Kidney epithelial cell (primary cell): ENCODE measurements at places on chromosomes 6 and 20.
A peak's percentile ranks its signal among the peaks of the same experiment; 100 is the strongest.

GRCh38 chr6:128403618-128404444 is 116.6 kb downstream of the PTPRK start:
- no peak for DNase-seq

- DNase-seq: no peak
These were observed 67.0 kb downstream of the RIPOR2 start for GRCh38 chr6:24868765-24869164.

GRCh38 chr6:110340392-110340965 is 17.7 kb downstream of the METTL24 start:
- no peak for DNase-seq

DNA sequence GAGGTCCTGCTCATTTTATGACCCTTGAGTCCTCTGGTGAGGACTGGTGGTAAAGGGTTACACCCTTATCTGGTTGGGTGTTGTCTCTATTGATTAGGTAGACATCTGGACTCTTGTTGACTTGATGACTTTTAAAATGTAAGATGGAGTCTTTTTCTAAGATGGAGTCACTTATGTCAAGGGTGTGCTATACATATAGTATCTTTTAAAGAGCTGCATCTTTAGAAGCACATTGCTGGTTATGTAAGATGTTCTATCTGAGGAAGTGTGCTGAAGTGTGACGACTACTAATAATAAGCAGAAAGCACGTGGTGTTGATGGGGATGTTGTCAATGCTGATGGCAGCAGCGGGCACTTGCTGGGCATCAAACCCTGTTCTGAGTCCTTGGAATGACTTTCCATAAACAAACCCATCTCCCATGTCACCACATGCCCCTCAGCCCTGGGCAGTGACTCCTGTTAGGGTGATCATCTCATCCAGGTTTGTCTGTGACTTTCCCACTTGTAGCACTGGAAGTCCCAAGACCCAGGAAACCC is 229.6 kb downstream of the EYA2 start:
- DNase-seq: no peak

DNA sequence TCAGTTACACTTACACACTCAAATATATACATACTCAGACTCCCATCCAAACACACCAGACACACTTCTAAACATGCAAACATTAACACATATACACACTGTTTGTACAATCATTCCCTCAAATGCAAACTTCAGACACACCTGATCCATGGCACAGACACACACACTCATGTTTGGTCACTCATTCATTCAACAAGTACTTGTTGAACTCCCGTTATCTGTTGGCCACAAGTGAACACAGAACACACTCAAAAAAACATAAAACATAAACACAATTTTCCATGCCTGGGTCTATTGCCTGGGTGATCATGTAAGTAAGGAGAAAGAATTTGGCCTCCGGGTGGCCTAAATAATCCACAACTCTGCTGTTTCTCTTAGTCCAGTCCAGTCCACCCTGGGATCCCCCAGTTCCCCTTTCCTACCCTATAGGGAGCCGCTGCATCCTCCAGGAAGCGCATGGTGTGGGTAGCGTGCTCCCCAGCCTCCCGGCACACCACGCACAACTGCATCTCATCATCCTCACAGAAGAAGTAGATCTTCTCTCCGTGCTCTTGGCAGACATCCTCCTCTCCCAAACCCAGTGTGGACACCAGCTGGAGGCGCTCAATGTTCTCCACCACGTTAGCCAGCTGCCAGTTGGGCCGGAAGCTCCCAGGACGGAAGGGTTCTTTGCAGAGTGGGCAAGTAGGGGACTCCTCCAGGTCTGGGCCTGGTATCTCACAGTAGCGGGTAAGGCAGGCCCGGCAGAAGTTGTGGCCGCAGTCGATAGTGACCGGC is 815 bp downstream of the TRIM10 start:
- no peak for DNase-seq

- DNase-seq: no peak
These were observed 24.9 kb downstream of the EPHA7 start for GRCh38 chr6:93394471-93394870.

- no peak for DNase-seq
These were observed 256 bp upstream of the OVOL2 start for GRCh38 chr20:18057994-18058349.

DNA sequence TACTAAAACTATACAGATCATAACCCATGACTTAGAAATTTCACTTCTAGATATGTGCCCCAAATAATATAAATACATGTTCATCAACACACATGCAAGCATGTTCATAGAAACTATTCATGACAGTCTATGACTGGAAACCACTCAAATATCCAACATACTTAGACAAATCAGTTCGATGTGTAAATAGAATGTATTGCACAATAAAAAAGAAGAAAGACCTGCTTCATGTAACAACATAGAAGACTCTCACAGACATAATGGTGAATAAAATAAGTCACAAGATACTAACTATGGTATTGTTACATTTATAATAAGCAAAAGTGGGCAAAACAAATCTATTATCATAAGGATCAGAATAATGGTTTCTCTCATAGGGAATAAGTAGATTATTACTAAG is 163.5 kb upstream of the THBS2 start:
- DNase-seq: no peak

GRCh38 chr6:132425176-132425575 is 23.9 kb upstream of the MOXD1 start:
- DNase-seq: no peak

DNA sequence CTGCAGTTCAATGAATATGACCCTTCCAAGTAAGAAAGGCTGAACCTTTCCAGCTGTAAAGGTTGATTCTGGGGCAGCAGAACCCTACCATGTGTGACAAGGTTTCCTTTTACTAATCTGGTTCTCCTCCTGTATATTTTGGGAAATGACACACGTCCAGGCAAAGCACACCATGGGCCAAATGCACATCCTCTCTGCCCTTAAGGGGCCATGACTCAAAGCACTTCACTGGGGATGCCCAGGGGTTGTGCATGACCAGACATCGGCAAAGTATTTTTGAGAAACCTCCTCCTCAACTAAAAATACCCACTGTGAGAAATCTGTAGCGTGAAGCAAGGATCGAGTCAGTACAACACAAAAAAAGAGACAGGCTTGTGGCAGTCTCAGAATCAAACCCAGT is 174.7 kb downstream of the BACH2 start:
- no peak for DNase-seq

DNA sequence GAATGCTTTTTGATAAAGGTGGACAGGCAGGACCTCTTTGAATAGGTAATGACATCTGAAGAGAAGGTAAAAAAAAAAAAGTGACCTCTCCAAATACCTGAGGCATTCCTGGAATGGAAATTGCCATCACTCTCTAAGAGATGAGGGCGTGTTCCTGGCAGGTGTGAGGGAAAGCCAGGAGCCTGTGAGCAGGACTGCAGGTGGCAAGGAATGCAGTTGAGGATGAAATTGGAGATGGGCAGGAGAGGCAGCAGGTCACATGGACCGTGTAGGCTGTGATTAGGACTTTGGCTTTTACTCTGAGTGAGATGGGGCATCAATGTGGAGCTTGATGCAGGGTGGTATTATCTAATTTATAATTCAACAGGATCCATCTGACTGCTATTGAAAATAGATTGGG is 227.4 kb downstream of the LRFN2 start:
- no peak for DNase-seq

GRCh38 chr6:52019881-52020280 is 67.5 kb downstream of the PKHD1 start:
- DNase-seq: no peak

DNA sequence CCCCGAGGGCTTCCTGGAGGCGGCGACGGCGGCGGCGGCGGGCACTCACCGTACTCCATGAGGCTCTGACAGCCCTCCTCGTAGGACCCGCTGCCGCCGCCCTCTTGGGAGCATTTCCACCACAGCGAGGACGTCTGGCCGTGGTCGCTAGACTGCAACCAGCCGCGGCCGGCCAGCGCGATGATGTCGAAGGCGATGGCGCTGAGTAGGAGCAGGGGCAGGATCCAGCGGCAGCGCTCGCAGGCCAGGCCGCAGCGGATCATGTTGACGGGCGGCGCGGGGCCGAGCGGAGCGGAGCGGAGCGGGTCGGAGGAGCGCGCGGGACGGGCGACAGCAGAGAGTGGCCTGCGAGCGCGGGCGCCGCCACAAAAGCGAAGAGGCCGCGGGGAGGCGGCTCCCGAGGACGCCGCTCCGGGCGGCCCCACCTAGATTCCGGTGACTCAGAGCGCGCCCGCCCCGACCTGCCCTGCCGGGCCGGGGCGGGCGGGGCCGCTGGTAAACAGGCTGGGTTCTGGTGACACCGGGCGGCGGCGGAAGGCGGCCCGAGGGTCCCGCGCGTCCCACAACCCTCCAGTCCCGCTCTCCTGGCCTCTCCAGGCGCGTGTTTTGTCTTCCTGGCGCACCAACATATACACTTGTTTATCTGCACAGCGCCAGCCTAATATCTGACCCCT is at the start of gene PERP:
PERP (minus strand) TSS at position 342 of the 674 bp plus-strand sequence; CDS start at position 263, 79 bp downstream.
- no peak for DNase-seq

GRCh38 chr20:45121388-45121787 is 2.9 kb downstream of the WFDC12 start:
- DNase-seq: no peak

DNA sequence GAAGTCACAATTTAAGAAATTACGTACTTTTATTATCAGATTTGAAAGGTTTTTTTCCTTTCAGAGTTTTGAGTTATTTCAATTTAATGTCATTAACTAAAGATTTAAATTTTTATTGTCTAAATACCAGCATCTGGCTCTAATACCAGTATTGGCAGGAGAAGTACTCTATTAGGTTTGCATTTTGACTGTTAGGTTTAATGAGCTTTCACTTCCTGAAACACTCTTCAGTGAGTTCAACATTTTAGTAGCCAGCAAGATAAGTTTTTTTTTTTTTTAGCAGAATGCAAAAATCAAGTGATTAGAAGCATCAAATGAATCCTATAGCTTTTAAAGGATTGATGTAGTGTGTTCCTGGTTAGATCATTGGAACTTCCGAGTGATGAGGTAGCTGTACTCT is 34.0 kb upstream of the SCGN start:
- DNase-seq: no peak

DNA sequence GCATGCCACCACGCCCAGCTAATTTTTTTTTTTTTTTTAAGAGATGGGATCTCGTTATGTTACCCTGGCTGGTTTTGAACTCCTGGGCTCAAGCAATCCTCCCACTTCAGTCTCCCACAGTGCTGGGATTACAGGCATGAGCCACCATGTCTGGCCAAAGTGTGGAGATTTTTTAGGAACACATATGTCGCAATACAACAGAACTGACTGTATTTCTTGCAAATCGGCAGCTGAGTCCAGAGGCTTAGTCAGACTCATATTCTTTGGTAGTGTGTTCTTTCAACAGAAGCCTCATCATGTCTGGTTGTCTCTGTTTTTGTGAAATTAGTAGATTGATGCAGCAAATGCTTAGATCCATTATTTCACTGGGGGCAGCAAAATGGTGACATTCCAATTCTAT is 23.9 kb upstream of the CD164 start:
- no peak for DNase-seq

DNA sequence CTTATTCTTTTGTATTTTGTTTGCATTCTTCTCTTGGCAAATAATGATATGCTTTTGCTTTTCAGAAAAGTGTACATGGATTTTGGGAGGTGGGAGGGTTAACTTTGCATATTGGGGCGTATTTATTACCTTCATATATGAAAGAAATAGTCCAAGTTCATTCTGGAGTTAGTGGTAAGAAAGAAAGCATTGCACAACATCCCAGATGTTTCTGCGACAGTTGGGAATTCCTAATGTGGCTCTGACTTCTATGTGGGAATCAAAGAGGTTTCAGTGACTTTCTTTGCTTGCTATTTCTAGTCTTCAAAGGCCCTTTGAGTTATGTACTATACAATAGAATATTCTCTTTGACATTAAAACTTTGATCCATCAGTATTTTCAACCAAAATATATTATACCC is 78.1 kb downstream of the MMUT start:
- no peak for DNase-seq

DNA sequence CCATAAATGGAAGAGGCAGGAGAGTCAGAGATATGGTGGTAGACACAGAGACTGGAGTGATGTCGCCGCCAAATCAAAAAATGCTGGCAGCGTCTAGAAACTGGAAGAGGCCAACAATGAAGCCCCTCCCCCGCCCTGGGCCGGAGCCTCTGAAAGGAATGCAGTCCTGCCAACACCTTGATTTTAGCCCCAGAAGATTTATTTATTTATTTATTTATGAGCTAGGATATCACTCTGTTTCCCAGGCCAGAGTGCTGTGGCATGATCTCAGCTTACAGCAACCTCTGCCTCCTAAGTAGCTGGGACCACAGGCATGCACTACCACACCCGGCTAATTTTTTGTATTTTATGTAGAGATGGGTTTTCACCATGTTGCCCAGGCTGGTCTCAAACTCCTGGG is 82.6 kb upstream of the CCDC167 start:
- DNase-seq: no peak

- DNase-seq: peak; percentile 18
These were observed 4.5 kb downstream of the RIPOR2 start for GRCh38 chr6:24931296-24931695.

GRCh38 chr6:3910106-3910663 is 61.0 kb downstream of the FAM50B start:
- no peak for DNase-seq

- no peak for DNase-seq
These were observed 371.4 kb upstream of the ID4 start for GRCh38 chr6:19465760-19466159.

- no peak for DNase-seq
These were observed 303.2 kb downstream of the PACRG start for GRCh38 chr6:163030980-163031379.

DNA sequence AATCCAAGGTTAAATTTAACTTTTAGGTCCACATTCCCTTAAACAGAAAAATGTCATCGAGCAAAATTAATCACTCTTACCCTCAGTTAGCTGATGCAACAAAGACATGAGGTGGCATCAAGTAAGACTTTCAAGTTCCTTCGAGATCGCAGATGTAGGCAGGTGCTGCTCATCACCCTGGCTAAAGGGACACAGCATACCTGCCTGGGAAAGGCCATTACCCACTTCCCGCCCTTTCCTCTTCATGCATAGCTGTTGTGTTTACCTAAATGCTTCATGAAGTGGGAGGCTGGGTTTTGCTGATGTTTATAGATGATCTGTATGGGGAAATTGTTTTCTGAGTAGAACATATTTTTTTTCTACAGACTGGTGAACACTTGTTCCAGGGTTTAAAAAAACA is 67.7 kb downstream of the GFRA4 start:
- DNase-seq: no peak

DNA sequence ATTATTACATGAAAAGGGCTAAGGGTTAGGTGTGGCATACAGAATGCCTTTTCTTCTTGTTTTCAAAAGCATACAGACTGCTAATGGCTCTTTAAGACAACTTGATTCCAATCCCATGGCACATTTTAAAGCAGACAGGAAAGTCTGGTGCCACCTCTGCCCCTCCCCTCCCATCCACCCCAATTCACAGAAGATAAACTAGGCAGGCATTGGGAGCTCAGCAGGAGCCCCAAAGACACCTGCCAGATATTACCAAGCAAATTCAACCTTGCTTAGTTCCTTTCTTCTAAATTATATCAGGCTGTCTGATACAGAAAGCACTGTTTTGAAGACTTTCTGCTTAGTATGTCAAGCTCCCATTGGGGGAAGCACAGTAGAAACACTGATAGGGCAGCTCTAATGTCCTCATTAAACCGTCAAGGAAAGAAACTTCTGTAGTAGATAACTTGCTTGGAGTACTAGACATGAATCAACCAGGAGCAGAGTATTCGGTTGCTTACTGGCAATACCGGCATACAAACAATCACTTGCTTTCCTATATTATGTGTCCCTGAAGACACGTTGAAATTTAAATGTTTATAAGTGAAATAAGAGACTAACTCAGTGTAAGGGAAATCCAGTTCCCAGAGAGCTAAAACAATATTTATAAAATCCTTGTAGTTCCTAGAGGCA is 13.0 kb downstream of the SESN1 start:
- DNase-seq: no peak

GRCh38 chr6:131492932-131493573 is 80.0 kb upstream of the ARG1 start:
- no peak for DNase-seq
